ENCODE measurements at places on chromosomes 16 and 17. TPM values are rescaled to one million over a fixed set of nuclear protein-coding genes. Genes with fewer than 3 reads are reported as not detected.

DRC7 gene
- polyA plus RNA-seq = 1.8 TPM

EPN3 gene
- polyA plus RNA-seq = 28.7 TPM

MEIOC gene
- polyA plus RNA-seq = 0.26 TPM

DDX5 gene
- 343 TPM for polyA plus RNA-seq

RBFOX1 gene
- 0.24 TPM for polyA plus RNA-seq

DNA sequence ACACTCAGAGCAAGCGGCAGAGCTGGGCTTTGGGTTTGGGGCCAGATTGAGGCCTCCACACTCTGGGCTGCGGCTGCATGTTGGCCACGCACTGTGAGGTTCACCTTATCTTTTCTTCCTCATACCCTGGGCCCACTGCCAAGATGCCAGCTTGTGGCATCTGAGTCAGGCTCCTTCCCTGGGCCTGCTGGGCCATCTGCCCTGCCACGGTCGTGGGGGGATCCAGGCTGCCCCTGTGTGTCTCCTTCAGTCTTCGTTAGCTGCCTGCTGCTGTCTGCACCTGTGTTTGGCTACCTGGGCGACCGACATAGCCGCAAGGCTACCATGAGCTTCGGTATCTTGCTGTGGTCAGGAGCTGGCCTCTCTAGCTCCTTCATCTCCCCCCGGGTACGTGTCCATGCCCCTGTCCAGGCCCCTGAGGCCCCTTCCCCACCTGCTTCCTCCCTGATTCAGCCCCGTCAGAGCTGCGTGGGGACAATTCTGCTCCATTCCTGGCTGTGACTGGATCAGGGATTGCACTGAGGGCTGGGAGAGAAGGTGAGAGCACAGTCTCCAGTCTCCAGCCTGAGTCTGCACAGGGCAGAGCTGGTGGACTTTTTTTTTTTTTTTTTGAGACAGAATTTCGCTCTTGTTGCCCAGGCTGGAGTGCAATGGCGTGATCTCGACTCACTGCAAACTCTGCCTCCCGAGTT, 11.2 kb downstream of the SPNS3 start:
- no peak for DNase-seq

GRCh38 chr16:66446737-66447136, 19.6 kb downstream of the BEAN1 start:
- DNase-seq = no peak

GRCh38 chr16:57754354-57755060, 18.9 kb downstream of the KATNB1 start:
- no peak for DNase-seq

DNA sequence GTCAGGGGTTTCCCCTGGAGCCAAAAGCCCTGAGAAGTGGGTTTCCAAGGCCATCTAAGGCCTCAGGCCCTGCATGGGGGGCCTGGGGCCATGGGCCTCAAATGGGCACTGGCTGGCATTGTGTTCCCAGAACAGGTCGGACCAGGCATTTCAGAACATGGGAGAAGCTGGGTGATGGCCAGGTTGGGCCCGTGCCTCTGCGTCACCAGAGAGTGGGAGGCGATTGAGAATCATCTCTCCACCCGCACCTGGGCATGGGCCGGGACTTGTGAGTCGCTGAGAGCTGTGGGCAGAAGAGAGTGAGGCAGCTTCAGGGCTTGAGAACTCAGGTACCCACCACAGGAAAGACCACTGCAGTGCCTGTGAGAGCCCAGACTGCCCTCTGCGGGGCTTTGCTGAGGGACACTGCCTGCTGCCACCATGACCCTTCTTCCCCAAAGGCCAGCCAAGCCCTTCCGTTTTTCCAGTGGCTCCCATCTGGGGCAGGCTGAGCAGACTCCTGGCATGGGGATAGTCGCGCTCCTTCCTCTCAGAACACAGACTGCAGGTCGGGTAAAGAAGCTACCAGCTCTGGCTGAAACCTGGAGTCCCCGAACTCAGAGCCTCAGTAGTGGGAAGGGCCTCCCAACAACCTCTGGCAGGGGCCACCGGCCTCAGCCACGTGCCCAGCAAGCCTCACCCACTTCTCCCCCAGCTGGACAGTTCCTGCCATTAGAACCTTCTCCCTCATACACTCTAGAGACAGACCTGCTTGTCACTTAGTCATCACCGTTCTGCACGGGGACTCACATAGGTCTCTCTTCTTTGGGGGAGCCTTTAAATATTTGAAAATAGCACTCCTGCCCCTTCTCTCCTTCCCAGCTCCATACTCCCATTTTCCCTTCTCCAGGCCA, 1.6 kb downstream of the RAB11FIP4 start:
- peak; percentile 29 for DNase-seq
